Karpas-422 (cell line): ENCODE measurements at places on chromosomes 11 and 22.

DNA sequence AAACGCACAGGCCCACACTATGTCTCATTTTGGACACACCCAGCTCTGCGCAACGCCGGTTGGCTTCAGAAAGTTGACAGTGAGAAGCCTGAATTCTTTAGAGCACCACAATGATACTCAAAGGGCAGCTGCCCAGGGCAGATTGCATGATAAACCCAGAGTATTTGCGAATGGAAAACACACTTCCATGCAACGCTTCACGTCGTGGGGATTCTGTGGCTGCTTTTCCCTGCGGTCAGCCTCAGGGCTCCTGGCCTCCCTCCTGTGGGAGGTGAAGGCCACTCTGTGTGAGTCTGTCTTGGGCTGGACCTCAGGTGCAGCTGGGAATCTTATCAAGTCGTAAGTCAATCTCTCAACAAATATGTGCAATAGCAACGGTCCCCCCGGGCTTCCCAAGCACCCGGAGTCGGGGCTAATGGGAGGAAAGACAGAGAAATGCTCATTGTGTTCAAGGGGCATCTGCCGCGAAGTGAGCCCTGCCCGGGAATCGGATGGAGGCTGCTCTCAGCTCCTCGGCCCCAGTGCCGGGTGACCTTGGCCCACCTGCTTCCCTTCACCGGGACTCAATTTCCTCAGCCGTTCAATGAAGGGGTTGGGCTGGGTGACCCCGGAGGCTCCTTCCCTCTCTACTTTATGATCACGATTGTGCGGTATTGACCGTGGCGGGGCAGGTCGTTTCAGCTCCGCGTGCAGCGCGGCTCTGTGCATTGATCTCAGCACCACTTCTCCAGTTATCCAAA is 623.6 kb downstream of the BRD1 start:
- DNase-seq = no peak

- DNase-seq = no peak
Measured at GRCh38 chr11:4523666-4524065, 21.3 kb upstream of the OR52M1 start.

GRCh38 chr11:102188488-102188887 is 78.2 kb downstream of the YAP1 start:
- no peak for DNase-seq

- no peak for DNase-seq
Measured at GRCh38 chr11:472272-472671, 22.2 kb downstream of the PTDSS2 start.

DNA sequence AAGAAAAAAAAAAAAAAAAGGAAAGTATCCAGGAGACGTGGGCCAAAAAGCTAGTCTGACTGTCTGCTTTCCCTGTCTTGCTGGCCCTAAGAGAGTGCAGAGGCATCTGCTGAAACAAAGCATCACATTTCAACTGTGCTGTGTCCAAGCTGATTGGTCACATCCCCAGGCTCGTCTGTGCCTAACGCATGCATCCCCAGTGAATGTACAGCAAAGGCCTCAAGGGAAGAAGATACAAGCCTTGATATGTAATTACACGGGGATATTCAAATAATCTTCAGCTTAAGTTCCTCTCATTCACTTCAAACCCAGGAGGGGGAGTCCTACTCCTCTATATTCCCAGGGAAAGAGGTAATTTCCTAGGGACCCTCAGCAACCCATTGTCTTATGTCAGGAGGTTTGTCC is 5.4 kb upstream of the SORL1 start:
- peak; percentile 94 for DNase-seq

DNA sequence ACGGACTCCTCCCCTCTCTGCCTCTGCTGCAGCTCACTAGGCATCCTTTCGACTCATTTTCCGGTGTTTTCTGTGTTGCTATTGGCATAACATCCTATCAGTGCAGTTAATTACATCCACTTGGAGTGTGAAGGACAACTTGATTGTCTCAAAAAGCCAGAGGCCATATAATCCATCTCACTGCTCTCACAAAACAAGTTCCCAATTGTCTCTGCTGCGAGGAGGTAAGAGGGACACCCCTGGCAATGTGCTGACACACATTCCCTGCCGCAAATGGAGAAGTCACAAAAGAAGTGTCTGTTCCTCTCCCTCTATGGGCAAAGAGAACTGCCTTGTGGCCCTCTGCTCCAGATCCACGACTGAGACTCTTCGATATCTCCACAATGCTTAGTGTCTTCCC is 618.4 kb downstream of the OPCML start:
- no peak for DNase-seq

GRCh38 chr11:69297787-69298266 is 3.9 kb downstream of the MYEOV start:
- DNase-seq = peak; percentile 71

- no peak for DNase-seq
Measured at GRCh38 chr11:14189874-14190273, 169.1 kb downstream of the RRAS2 start.

DNA sequence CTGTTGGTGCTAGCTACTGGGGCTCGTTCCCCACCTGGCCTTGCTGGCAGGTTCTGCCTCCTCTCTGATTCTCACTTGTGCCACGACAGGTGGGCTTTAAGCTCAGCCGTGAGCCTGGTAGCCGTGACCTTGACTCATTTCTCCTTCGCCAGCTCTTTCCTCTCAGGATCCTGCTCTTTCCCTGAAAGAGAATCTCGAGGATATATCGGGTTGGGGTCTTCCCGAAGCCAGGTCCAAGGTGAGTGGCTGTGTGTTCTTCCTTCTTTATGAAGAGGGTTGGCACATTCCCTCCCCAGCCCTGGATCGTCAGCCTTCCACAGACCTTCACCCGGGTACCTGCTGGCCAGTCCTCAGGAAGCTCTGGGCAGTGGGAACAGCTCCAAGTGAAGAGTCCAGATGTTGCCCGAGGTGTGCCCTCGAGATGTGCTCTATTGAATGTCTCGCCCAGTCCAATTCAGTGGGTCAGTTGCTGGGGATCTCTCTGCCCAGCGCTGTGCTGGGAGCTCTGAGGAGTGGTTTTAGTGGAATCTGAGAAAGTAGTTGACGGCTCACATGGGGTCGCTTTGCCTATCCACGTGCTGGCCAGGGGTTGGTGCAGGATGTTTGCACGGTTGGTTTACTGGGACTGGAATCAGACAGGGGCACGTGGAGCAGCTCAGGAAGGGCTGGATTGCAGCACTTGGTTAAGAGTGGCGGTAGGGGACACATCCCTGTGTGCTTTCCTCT is 1.4 kb downstream of the ZNF74 start:
- no peak for DNase-seq

GRCh38 chr11:40207416-40207815 is 1252.0 kb downstream of the LRRC4C start:
- DNase-seq = no peak

DNA sequence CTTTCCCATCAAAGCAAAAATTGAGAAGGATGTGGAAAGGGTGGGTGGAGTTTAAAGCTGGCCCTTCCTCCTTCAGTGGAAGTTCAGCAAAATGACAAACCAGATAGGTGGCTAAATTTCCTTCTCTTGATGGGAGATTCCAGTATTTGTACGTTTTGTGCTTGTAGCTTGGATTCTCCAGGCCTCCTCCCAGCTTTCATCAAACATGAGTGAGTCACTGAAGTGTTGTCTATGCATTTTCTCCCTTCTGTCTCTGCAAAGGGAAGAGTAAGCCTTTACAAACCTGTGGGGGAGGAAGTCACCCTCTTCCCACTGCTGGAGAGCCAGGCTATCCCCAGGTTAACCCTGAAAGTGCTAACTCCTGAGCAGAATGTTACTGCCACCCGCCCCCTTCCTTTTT is 6.4 kb downstream of the MARK2 start:
- no peak for DNase-seq

- DNase-seq = no peak
Measured at GRCh38 chr11:520428-521176, 13.6 kb upstream of the RNH1 start.

- peak; percentile 50 for DNase-seq
Measured at GRCh38 chr11:62889484-62890437, 9.1 kb downstream of the SLC3A2 start.

DNA sequence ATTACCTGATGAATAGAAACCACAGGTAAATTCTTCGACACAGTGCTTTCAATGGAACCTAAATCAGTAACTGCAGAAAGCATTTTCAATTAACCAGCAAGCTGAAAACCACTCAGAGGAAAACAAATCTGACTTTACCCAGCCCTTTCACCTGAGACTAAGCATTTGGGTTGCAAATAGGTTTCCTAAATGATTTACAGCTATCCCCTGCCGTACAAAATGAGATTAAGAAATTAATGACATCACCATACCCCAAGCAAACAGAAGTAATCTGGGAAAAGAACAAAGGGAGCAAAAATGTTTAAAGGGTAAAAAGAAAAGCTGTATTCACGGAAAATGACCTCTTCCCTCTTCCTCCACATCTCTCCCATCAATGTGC is 584 bp downstream of the NOX4 start:
- DNase-seq = no peak

GRCh38 chr11:58058276-58059006 is 27.7 kb downstream of the OR6Q1 start:
- no peak for DNase-seq

GRCh38 chr11:45374653-45375059 is 88.5 kb upstream of the SYT13 start:
- no peak for DNase-seq

- DNase-seq = no peak
Measured at GRCh38 chr11:128048121-128048520, 539.2 kb downstream of the ETS1 start.

- DNase-seq = no peak
Measured at GRCh38 chr22:30902496-30903357, 65.8 kb downstream of the MORC2 start.

- no peak for DNase-seq
Measured at GRCh38 chr22:44692662-44693007, 9.4 kb upstream of the PRR5 start.

DNA sequence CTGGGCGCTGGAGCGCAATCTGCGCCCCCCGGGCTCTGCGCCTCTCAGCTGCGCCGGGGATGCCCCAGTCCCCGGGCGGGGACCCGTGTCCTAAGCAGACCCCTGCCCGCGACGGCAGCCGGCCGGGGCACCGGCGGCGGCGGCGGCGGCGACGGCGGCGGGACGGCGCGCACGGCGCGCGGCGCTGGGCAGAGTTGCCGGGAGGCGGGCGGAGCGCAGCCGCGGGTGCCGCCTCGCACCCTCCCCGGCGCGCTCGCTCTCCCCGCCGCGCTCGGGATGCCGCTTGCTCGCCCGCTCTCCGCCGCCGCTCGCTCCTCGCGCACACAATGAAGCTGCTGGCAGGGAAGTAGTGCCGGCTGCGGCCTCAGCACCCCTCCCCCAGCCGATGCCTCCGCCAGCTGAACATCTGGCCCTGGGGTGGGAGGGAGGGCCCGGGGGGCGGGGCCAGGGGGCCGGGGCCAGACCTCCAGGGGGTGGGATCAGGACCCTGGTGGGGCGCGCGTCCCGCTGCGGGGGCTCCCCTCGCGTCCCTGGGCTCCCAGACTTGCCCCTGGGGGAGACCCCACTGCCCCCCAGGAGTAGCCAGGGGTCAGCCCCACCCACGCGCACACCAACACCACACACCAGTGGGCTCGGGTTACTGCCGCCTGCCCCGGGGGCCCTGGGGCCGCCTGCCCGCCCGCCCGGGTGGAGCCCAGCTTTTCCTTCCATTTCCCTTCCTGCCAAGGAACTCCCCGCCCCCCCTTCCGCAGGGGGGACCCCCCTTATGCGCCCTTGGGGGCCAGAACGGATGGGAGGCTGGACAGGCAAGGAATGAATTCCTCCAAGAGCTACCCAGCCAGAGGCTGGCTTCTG is at the start of gene RCOR2:
Gene RCOR2, minus strand, starts transcription at position 328 of the 855 bp plus-strand sequence. CDS start 708 bp downstream, outside the sequence.
- peak; percentile 95 for DNase-seq

DNA sequence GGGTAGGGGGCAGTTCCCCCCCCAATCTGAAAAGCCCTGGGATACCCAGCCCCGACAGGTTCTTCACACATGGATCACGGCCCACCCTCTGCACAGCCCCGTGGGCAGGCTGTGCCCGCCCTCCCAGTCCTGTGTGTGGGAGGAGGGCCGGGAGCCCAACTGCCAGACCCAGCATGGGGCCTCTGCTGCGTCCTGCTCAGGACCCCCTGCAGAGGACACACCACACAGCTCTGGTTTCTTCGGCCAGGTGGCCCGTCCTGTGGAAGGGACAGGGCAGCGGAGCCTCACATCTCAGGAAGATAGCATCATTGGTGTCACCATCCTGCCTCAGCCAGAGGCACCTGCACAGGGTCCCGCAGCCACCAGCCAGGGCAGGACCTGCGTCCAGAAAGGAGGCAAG is 396.0 kb downstream of the TBC1D22A start:
- no peak for DNase-seq

DNA sequence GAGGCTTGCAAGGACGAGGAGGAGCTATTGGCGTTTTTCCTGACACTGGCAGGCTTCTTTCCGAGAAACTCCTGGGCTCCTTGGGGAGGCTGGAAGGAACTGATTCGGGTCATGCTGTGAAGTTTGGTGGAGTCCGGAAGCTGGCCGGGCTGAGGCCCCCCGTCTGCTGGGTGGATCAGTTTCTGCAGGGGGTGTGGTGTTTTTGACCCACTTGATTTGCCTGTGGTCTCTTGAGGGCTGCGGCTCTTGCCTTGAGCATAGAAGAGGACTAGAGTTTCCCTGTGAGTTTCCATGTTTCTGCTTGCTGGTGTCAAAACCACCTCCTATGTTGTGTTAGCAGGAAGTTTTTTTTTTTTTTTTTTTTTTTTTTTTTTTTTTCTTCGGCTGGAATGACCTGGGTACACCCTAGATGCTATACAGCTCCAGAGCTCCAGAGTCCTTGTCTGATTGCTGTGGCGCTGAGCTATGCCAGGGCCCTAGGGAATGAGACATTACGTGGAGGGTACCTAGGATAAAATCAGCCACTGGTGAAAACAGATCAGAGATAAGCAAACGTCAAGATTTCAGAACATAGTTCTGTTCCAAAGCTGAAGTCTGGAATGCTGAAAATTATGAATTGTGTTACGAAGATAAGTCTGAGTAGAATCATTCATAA is 728 bp downstream of the TBC1D22A start:
- DNase-seq = peak; percentile 94

GRCh38 chr22:22533417-22533816 is 13.3 kb upstream of the ZNF280A start:
- no peak for DNase-seq

DNA sequence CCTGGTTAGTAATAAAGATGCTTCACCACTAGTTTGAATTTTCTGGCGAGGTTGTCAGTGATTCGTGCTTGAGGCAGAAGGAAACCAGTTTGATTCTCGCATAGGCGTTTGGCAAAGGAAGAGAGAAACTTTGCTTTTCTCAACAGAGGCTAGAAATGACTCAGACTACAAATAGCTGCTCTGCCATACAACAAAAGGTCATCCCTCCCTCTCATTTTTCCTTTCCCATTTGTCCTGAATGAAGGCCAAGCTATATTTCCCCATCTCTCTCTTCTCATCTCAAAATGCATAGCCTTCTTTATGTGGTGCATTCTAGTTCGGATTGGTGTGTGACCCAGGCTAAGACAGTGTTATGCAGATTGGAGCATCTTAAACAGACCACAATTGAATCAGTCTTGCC is 741.4 kb downstream of the NTM start:
- DNase-seq = no peak

- no peak for DNase-seq
Measured at GRCh38 chr11:118633319-118633690, 25.9 kb downstream of the PHLDB1 start.

DNA sequence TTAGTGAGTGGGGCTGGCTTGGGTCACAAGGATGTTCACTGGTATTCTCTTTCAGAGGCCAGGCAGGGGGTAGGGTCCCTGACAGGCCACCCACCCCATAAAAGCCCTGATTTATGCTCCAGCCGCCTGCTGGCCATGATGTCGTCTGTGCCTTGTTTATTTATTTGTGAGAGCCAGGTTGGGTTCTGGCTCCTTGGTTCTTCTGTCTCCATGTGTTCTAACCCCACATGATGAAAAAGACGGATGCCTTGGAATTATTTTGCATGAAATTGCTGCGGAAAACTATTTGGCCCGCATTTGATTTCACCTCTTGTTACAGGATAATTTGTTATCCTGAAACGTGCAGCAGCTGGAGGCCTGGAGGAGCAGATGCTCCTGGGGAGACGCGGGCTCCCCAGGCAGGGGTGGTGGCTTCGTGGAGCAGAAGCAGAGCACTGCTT is 46.3 kb upstream of the WNT11 start:
- no peak for DNase-seq
